ENCODE measurements at places on chromosomes 1 and 21.

DNA sequence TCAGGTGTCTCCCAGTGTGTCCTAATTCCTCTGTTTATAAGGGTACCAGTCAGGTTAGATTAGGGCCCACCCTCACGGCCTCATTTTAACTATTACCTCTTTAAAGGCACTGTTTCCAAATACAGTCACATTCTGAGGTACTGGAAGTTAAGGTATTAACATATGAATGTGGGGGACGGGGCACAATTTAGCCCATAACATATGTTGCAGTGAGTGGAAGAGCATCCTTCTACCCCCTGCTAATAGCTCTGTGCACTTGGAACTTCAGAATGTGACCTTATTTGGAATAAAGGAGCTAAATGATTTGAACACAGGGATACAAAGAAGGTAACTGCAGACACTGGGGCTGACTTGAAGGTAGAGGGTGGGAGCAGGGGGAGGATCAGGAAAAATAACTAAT lies 67.3 kb upstream of the ADGRL2 start:
- DNase-seq, result no peak

DNA sequence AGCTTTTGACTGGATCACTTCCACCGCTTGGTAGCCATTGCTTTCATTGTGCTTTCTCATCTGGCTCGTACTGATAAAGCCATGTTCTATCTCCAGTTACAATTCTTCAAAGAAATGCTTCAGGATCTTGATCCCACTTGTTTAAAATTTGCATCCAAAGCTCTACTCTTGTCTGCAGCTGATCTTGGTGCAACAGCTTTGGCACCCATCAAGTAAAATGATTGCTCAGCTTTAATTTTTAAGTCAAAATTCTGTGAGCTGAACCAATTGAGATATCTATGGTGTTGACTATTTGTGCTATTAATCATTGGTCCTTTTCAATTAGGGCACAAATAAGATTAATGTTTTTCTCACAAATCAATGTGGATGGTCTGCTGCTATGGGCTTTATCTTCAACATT lies 54.8 kb upstream of the DUSP10 start:
- DNase-seq, result no peak

GRCh38 chr1:54988975-54989374 lies 8.5 kb downstream of the TMEM61 start:
- no peak for DNase-seq

- peak; percentile 3 for DNase-seq
Observed at GRCh38 chr1:209412036-209412435, 171.5 kb upstream of the CAMK1G start.

DNA sequence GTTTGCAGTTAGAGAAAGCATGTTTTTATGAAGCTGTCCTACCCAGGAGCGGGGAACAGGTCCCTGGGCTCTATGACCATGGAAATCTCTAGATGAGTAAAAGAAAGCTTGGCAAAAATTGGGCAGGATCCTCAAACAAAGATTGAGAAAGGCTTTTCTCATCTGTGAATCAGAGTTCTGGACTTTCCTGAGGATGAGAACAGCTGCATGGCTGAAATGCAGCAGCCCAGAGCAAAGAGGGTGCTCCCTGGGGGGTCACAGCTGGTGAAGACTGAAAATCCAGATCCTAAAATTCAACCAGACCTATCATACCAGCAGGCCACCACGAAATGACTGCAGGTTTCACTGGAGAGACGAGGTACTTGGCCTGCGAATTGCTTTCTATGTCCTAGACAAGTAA lies 65.7 kb upstream of the APP start:
- DNase-seq, result no peak

DNA sequence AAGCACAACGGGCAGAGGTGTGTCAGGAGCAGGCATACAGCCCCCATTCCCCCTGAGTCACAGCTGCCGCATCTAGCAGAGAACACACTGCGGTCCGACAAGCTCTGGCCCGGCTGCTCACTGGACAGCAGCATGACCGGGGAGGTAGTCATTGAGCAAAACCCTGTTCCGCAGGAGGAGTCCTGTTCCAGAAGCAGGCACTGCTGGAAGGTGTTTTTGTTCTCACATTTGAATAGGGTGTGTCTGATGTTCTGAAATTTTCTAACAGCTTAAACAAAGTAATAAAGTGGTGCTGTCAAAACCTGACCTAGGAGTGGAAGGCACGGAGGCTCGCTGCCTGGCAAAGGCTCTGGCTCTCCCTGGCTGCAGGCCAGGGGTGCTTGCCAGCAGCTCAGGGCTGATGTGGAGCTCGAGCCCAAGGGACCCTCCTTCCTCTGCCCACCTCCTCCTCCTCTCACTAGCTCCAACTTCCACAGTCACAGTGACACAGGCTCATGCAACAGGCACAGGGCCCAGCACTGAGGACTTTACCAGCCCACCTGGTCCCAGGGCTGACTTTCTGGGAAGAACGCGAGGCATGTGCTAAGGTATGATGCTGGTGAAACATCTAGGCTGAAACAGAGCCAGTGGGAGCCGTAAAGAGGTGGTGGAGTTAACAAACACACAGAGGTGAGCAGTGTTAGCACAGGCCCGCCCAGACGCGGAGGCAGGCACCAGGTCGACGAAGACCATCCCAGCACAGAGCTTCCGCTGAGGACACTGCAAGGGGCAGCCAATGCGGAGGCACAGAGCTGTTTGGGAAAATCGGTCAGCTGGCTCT lies 118.6 kb upstream of the IFFO2 start:
- no peak for DNase-seq
